Muscle of arm (tissue), 14 donors: ENCODE measurements at places on chromosomes 11 and 22. TPM values are rescaled to one million over a fixed set of nuclear protein-coding genes. Genes with fewer than 3 reads are reported as not detected.

DNA sequence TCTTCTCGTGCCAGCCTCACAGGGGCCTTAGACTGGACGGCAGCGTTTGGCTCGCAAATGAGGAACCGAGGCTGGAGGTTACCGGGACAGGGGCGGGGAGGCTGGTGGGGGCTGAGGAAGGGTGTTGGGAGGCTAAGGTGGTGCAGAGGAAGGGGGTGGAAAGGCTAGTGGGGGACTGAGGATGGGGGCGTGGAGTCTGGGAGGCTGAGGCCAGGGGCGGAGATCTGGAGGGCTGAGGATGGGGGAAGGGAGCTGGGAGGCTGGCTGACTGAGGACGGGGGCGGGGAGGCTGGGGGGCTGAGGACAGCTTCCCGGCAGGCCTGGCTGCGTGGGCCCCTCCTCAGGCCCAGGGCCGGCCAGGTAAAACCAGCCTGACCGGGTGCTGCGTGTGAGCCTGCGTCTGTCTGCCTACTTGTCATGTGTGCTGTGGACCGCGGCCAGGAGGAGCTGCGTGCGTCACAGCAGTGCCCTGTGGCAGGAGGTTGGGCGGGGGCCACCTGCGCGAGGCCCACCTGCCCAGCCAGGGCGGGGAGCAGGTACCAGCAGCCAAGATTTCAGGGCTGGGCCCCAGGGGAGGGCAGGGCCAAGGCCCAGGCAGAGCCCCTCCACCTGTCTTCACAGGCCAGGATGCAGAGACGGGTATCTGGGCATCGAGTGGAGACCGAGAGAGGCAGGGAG is 9.4 kb upstream of the PIM3 start:
- DNase-seq: no peak

DNA sequence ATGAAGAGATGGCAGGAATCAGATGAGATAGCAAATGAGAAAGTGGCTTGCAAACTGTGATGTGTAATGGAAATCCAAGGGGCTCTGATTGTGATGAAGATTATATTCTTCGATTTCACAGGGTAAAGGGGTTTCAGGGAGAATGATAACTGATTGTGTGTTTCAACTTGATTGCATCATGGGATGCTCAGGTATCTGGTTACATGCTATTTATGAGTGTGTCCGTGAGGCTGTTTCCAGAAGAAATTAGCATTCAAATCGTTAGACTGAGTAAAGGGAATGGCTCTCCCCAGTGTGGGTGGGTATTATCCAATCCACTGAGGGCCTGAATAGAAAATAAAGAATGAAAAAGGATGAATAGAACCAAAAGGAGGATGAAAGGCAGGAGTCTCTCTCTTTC is 278.7 kb upstream of the LARGE1 start:
- no peak for DNase-seq

GRCh38 chr22:22574361-22574760 is 15.3 kb upstream of the PRAME start:
- no peak for DNase-seq

Gene NPAS4
- polyA plus RNA-seq: not detected

DNA sequence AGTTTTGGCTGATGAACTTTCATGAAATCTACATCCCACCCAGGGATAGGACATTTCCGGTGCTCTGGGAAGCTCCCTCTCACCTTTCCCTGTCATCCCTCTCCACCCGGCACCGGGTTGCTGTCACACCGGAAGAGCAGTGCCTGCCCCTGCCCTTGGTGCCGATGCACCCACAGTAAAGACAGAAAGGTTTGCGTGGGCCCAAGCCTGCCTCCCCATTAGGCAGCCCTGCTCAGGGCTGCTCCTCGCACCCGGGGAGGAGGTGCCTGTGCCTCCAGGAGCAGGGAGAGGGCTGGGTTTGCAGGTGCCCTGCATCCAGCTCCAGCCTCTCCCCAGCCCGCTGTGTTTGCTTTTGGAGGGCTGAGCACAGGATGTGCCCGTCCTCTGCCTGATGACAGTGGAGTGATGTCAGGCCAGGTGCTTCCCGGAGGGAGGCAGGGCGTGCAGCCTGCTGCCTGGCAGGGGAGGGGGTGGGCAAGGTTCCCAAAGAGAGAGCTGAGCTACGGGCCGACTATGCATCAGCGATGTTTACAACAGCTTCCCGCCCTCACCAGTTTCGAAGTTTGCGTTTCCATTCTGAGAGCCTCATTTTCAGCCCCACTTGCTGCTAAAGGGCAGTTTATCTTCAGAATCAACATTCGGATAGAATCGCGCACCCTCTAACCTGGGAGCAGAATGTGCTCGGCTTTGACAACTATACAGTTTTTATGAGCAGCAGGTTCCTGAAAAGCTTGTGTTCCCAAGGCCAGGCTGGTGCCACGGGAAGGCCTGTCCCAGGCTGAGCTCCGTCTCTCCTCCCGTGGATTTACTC is 83.2 kb upstream of the CLDN5 start:
- peak; percentile 16 for DNase-seq

Gene MUC2
- polyA plus RNA-seq: 0.05 TPM

DNA sequence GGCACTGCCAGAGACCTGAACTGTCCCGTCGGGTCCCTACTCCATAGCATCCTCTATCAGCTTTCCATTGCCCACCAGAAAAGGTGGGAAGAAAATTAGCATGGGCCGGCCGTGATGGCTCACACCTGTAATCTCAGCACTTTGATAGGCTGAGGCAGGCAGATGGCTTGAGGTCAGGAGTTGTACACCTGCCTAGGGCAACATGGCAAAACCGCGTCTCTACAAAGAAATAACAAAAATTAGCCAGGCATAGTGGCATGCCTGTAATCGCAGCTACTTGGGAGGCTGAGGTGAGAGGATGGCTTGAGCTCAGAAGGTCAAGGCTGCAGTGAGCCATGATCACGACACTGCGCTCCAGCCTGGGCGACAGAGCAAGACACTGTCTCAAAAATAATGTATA is 3.5 kb downstream of the SLC25A18 start:
- DNase-seq: no peak

GRCh38 chr11:113876074-113876797 is 864 bp upstream of the USP28 start:
- no peak for DNase-seq

GRCh38 chr11:11230802-11231562 is 122.1 kb downstream of the CSNK2A3 start:
- DNase-seq: no peak

Gene RCE1
- 16.9 TPM for polyA plus RNA-seq
